D721Med (cell line): ENCODE measurements at places on chromosomes 11 and 22.

DNA sequence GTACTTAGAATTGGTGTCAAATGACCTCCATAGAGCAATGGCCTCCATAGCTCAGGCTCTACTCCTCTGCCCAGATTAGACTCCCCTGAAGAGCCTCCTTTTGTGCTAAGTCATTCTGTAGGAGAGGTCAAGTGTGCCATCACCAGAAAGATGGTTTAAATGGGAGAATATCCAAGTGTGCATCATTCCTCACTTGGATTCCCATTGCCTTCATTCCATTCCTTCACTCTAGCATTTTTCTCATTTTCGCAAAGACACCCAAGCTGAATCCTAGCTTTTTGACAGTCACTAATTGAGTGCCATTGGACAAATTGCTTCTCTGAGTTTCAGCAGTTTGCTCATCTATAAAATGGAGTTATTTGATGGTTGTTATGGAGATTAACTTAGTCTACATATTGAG lies 16.9 kb downstream of the CLMP start:
- no peak for DNase-seq

- DNase-seq, result no peak
Measured at GRCh38 chr11:34929794-34930763, 13.7 kb downstream of the PDHX start.

- DNase-seq, result no peak
Measured at GRCh38 chr11:61999141-61999975, 31.9 kb upstream of the FTH1 start.

GRCh38 chr11:111745719-111746504 lies 20.3 kb downstream of the PPP2R1B start:
- no peak for DNase-seq

DNA sequence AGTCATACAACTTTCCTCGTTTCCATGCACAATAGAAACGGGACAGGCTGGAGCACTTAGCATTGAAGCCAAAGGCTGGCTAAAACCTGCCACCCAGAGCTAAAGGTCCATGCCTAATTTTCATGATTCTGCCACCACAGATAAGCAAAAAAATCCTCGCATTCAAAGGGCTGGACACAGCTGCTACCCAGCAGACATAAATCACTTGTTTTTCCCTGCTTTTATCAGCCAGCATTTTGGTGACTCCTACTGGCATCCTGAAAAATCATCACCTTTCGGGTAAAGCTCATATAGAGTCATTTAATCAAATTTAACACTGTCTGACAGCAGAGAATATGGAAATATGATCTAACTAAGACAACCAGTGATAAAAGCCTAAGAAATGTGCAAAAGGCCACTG lies 37.9 kb downstream of the ALG9 start:
- no peak for DNase-seq

DNA sequence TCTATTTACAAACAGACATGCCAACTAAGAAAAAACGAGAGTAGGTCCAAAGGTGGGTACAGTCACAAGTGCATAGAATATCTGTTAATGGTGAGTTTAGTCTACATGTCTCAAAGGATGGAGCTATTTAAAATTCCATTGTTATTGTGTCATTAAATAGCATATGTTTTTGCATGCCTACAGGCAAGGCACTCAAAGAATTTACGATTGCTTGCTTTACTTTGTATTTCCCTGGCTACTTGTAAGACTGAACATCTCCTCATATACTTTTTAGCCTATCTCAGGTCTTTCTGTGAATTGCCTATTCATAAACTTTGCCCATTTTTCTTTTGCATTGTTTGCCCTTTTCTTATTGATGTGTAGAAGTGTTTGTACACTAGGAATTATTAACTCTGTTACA lies 39.7 kb downstream of the DEUP1 start:
- no peak for DNase-seq

DNA sequence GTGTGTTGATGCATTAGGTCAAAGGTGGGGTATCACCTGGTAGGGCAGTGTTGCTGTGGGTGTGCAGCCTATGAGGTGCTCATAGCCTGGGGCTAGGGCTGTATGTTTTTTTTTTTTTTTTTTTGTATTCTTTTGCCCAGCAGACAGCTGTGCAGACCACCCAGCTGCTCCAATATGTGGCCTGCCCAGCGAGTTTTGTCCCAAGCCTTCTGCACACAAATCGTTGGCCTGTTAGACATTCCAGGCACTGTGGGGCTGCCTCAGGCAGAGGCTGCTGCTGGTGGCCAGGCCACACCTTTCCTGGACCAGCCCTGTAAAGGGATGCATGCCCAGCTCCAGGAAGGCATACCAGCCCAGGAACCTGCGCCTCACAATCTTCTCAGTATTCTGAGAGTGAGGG lies 348.5 kb downstream of the JRKL start:
- DNase-seq, result no peak

DNA sequence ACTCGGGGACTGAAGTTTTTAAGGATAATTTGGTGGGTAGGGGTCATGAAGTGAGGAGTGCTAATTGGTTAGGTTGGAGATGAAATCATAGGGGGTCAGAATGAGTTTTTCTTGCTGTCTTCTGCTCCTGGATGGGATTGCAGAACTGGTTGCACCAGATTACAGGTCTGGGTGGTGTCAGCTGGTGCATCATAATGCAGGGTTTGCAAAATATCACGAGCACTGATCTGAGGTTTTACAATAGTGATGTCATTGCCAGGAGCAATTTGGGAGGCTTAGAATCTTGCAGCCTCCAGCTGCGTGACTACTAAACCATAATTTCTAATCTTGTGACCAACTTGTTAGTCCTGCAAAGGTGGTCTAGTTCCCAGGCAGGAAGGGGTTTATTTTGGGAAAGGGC lies 46.4 kb upstream of the CALCB start:
- no peak for DNase-seq

- DNase-seq, result no peak
Measured at GRCh38 chr22:49976439-49977175, 16.0 kb downstream of the PIM3 start.

DNA sequence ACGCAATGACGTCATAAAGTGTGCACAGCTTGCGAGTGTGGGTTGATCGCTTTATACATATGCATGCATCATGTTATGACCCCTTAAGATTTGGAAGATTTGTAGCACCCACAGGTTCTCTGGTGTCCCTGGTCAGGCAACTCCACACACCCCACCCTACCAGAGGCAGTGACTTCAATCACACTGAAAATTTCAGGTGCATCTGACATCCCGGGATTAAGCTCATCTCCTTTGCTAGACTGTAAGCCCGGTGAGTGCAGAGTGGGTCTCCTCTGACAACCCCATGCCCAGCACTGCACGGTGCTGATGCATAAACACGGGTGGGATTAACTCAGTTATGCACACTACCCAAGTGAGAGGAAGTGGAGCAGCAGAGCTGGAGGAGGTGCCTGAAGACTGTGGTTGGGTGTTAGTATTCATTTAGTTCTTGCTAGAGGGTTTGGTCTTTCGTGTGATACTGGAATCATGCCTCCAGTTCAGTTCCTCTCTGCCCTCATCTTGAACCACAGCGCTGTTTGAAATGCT lies 6.5 kb downstream of the ARSA start:
- no peak for DNase-seq
